ENCODE measurements at places on chromosomes 11 and 22. TPM values are rescaled to one million over a fixed set of nuclear protein-coding genes. Genes with fewer than 3 reads are reported as not detected.
A peak's percentile ranks its signal among the peaks of the same experiment; 100 is the strongest.

- peak; percentile 28 for DNase-seq
These were observed 106.5 kb downstream of the NAV2 start for GRCh38 chr11:19819148-19819547.

DNA sequence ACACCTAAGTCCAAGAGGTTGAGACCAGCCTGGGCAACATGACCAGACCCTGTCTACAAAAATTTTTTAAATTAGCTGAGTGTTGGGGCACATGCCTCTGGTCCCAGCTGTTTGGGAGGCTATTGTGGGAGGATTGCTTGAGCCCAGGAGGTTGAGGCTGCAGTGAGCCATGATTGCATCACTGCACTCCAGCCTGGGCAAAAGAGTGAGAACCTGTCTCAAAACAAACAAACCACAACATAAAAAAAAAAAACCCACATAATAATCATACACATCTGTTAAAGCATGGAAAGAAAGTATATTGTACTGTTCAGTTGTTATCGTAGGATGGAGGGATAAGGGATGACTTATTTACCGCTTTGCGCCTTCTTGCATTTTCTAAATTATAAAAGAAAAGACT, 35.9 kb upstream of the GRK2 start:
- no peak for DNase-seq

GRCh38 chr11:75513250-75513649, 12.5 kb downstream of the GDPD5 start:
- no peak for DNase-seq

Gene APOL5
- polyA plus RNA-seq: 0.09 TPM

- no peak for DNase-seq
These were observed 3.6 kb downstream of the C11orf16 start for GRCh38 chr11:8928981-8929615.

Data from right lung (tissue), 10 donors.